ENCODE measurements at places on chromosomes 13 and 19. TPM values are rescaled to one million over a fixed set of nuclear protein-coding genes. Genes with fewer than 3 reads are reported as not detected.

TEX26 gene
- not detected for total RNA-seq

GRCh38 chr13:42275506-42275905 lies 3.6 kb downstream of the AKAP11 start:
- no peak for DNase-seq

DNA sequence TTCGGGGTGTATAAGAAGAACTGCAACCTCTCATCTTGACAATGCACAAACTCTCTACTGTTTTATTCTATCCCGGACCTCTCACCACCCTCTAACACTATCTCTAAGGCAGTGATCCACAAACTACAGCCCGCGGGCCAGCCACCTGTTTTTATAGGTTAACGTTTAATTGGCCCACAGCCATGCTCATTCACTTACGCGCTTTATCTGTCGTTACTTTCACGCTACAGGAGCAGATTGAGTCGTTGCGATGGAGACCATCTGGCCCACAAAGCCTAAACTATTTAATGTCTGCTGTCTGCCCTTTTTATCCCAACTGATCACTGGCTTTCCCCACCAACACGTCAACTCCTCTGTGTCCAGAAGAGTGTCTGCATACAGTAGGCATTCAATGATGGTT lies 158.9 kb downstream of the CACNA1A start:
- DNase-seq, result no peak

CYP4F22 gene
- not detected for total RNA-seq

DNA sequence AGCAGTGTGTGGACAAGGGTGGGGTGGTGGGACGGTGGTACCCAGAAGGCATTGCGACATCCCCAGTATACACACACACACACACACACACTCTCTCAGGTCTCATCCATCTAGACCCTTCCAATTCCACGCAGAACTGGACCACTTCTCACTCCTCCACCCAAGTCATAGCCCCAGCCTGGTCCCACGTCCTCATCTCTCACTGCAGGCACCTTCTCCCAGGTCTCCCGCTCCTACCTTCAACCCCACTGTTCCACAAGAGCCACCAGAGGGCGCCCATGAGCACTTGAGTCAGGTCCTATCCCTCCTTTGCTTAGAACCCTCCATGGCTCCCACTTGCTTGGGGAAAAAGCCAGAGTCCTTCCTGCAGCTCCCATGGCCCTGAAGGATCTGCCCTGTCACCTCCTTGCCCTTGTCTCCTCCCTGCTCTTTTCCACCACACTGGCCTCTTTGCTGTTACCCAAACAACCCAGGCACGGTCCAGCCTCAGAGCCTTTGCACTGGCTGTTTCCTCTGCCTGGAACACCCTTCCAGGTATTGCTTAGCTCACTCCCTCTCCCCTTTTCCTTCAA lies 62.6 kb downstream of the IER2 start:
- peak; percentile 96 for DNase-seq

CBARP gene
- 2.9 TPM for total RNA-seq

- peak; percentile 80 for DNase-seq
Measured at GRCh38 chr19:50326101-50326664, 3.0 kb downstream of the KCNC3 start.

HSD17B14 gene
- 2.1 TPM for total RNA-seq

DNA sequence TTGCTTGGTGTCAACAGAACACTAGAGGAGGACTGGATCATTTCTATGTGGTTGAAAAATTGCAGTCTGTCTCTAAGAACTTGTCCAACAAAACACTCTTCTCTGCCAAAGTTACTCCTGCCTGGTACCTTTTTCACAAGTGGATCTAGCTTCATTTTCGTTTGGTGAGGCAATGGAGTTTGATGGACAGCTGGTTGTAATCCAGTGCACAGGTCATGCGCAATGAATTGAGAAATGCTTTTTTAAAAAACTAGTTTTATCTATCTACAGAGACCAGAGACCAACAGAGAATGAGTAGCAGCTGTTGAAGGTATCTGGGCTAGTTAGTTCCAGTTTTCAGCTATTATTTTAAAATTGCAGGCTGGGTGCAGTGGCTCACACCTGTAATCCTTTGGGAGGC lies 12.0 kb upstream of the KBTBD6 start:
- no peak for DNase-seq

GRCh38 chr13:91078093-91078679 lies 269.3 kb upstream of the MIR17HG start:
- no peak for DNase-seq

Data from osteoblast (primary cell).